Activated T-cell treated with anti-CD3 and anti-CD28 coated beads for 1 hour (primary cell): ENCODE measurements at places on chromosomes 1 and 21.
A peak's percentile ranks its signal among the peaks of the same experiment; 100 is the strongest.

GRCh38 chr21:34999397-34999941, 49.6 kb downstream of the RUNX1 start:
- no peak for DNase-seq

DNA sequence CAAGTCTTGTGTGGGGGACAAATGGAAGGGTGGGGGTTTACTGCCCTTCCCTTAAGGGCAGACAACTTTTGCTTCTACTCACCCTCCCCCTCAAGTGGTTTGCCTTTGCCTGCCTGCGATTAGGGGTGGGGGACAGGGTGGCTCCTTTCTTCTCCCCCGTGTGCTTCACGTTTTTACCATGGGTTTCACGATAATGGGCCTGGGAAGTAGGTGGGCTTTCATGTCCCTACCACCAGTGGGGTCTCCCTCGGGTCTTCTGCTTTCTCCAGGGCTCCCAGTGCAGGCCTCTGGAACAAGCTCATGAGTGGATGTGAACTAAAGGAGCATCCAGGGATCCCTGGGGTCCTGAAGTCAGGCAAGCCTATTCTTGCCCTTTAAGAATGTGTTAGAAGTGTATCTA, 21.6 kb downstream of the UTP25 start:
- no peak for DNase-seq

DNA sequence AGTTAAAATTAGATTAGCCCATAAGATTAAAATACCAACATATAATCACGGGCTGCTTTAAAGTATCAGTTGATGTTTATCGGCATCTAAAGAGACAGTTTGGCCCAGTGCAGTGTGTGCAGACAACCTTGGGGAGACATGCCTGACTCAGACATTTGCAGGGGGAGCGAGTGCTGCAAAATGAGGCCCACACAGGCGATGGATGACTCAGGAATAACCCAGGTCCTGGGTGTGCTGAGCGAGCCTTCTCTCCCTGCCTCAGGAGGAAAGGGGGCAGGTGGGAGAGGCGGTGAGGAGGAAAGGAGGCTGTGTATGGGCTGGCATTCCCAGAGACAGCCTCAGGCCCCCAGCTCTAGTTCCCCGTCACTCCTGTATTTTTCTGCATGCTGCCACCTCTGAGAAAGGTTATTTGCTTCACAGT, 9.0 kb downstream of the SLC9A1 start:
- DNase-seq = no peak

- no peak for DNase-seq
Observed at GRCh38 chr1:221776495-221777301, 34.8 kb upstream of the DUSP10 start.

DNA sequence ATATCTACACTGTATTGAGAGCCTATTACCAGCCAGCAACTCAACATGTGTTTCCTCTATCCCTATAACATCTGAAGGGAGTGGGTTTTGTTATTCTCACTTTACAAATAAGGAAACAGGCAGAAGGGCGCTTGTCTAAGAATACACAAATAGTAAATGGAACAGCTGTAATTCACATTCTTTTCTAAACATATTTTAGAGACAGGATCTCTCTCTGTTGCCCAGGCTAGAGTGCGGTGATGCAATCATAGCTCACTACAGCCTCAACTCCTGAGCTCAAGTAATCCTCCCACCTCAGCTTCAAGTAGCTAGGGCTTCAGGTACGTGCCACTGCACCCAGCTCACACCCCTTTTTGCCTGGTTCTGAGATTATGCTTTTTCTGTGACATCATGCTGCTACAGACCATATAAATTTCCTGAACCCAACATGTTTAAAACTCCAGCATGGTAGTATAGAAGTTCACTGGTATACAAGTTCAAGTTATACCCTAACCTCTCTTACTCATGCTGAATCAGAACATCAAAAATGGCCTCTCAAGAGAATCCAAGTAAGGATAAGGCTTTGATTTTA, 8.6 kb upstream of the TACSTD2 start:
- DNase-seq = no peak

DNA sequence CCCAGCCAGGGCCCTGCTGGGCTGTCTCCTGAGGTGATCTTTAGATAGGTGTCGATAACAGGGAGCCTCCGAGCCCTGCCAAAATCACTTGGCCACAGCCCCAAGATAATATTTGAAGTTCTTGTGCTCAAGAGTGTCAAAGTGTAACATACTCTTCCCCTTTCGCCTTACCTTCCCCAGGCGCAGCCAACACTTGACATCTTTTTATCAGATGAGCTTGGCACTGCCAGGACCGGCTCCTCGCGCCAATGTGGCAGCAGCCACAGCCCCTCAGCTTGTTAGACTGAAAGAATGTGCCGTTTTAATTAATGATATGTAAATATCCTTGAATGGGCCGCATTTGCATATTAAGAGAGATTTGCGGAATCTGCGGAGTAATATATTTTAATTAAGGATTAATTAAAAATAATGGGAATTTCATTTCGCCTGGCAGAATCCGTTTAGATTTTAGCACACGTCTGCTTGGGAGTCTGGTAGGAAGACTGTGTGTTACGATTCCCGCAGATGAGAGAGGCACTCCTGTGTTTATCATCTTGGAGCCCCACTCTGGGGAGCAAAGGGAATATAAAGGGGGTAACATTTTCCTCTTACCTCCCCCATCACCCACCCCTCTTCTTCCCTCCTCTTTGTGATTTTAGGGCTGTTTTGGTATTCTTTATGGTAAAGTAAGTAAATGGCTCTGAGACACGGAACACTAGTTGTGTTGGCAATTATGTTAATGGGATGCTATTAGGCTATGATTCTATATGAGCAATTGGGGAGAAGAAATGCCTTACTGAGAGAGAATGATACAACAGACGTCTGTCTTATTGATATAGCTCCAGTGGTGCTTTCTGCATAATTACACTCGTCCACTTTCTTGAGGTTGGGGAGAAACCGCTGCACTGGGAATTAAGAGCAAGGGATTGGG, 109.8 kb downstream of the PBX1 start:
- DNase-seq = no peak

DNA sequence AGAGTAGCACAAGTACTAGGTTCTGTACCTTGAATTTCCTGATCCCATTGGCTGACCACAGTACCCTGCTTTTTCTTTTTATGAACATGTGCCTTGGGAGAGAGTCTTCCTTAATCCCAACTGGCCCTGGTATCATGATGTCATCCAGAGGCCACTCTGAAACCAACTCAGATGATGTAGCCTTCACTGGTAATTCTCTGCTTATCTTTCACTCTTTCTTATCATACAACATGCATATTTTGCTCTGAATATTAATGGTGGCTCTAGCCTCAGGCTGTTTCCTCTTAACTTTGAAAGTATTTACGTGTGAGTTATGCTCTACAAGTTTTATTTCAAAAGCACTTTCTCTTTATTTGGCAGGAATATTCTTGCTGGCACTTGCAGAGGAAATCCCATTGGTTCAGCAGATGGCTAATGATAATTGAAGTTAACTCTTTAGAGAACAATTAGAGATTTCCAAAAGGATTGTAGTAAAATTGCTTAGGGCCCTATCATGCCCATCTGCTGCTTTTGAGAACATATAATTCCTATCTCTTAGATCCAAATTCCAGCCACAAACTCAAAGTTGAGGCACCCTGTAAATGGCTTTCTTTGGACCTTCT, 86.1 kb downstream of the PTGER3 start:
- no peak for DNase-seq

- DNase-seq = no peak
Observed at GRCh38 chr1:34406377-34406776, 229.7 kb downstream of the C1orf94 start.

GRCh38 chr1:26598890-26599289, 69.3 kb downstream of the RPS6KA1 start:
- DNase-seq = no peak

GRCh38 chr1:201681375-201681774, 142.4 kb downstream of the NAV1 start:
- DNase-seq = no peak

GRCh38 chr1:228833911-228834688, 98.8 kb downstream of the RHOU start:
- no peak for DNase-seq

DNA sequence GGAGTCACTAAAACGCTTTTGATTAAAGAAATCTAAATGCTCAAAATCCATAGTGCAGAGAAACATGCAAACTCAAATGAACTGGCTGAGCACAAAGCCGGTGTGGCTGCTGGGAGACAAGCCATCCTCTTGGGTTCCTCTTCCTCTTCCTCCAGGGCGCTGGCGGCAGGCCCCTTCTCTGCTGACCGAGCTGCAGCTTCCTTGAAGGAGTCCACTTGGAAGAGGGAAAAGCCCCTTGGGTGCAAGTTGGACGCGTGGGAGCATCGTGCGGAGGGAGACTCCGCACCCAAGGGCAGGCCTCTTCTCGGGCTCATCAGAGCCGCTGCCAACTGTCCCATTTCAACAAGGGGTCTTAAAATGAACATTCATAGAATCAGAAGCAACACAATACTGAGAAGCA, 7.9 kb downstream of the CCNL2 start:
- DNase-seq = no peak

- DNase-seq = no peak
Observed at GRCh38 chr1:211610779-211611556, 32.0 kb upstream of the SLC30A1 start.

- no peak for DNase-seq
Observed at GRCh38 chr1:168288311-168289052, 7.8 kb downstream of the TBX19 start.

DNA sequence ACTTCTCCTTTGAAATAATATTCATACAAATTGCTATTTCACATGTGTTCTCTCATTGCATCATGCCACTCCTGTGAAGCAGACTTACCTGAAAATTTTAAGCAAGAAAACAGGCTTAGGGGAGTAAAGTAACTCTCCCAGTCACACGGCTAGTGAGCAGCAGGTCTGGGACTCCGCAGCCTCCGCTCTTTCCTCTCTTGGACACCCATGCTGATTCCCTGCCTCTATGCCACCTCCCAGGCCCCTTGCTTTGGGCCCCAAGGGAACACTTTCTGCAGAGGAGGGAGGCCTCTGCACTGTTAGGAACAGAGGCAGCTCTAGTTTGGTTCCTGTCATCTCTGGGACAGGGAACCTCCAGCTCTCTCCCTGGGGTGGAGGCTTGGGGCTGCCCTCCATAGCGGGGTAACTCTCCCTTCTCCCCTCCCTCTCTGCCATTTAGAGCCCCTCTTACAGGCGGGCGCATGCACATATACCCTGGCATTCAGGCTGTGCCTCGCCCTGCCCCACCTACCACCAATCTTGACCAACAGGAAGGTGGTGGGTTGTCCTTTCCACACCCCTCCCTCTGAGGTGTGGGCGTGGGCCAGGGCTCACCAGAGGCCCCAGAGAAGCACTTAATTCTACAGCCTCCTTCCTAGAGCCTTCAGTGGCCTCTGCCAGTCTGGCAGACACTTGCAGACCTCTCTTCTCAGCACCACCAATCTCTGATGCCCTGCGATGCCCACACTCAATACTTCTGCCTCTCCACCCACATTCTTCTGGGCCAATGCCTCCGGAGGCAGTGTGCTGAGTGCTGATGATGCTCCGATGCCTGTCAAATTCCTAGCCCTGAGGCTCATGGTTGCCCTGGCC, at the start of gene RXFP4:
RXFP4 (plus strand) TSS at position 646 of the 852 bp plus-strand sequence; CDS start at position 718, 72 bp downstream.
- no peak for DNase-seq

GRCh38 chr1:3444736-3445135, 9.7 kb upstream of the ARHGEF16 start:
- no peak for DNase-seq

DNA sequence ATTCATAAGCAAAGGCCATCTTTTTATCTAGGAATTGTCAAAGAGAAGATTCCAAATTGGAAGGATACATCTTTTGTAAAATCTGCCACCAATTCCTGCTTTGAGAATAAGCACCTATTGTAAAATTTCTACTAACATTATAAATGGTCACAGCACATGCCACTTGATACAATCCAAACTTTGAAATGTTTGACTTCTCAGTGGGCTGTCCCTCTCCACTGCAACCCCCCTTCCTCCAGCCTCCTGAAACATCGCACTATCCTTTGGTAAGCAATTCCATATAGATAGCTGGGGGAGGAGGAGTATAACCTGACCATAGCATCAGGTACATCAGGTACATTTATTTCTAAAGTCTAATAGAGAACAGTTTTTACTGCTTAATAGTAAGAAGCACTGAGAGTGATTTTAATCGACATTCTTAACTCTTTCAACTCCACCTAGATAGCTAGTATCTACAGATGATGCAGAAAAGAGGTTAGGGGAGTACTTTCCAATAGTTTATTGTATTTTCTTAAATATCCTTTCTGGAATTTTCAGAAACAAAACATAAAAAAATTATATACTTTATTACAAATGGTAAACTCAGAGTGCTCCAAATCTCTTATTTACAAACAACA, 2.9 kb downstream of the JUN start:
- no peak for DNase-seq

DNA sequence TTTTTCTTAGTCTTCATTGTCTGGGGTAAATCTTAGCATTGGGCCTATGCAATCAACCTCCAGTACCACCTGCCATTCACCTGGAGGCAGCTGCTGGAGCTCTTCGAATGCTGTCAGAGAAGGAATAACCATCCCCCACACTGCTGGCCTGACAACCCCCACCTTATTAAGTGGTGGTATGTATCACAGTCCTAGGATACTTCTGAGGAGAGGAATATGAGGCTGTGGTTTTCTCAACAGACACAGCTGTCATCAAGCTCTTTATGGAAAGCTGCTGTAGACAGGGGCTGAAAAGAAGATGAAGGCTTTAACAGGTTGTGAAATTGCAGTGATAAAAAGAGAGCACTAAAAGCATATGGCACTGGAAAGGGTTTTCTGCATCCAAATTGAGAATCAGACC, 61.7 kb downstream of the TSEN15 start:
- DNase-seq = no peak

GRCh38 chr1:154325583-154326545, 539 bp downstream of the ATP8B2 start:
- DNase-seq = no peak

- no peak for DNase-seq
Observed at GRCh38 chr1:62682531-62682930, 5.7 kb downstream of the DOCK7 start.

DNA sequence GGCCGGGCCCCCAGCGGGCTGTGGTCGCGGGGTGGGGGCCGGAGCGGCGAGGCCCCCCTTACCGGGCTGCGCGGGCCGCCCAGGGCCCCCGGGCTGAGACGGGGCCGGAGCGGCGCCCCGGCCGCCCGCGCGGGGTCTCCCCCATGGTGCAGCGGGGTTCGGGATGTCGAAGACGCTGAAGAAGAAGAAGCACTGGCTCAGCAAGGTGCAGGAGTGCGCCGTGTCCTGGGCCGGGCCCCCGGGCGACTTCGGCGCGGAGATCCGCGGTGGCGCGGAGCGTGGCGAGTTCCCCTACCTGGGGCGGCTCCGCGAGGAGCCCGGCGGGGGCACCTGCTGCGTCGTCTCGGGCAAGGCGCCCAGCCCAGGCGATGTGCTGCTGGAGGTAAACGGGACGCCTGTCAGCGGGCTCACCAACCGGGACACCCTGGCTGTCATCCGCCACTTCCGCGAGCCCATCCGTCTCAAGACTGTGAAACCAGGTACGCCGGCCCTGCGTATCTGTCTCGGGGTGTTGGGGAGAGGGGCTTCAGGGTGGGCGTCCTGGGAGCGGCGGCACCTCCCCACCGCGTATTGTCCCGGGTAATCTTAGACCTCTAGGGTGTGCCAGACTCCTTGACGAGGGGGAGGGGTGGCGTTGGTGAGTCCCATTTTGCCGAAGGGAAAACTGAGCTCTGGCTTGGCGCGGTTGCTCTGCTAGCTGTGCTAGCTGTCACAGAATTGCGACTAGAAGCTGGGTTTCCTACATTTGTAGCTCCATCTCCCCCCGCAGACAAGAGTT, 745 bp downstream of the MAGI3 start:
- DNase-seq = peak; percentile 26
